ENCODE measurements at places on chromosomes 1 and 21.

DNA sequence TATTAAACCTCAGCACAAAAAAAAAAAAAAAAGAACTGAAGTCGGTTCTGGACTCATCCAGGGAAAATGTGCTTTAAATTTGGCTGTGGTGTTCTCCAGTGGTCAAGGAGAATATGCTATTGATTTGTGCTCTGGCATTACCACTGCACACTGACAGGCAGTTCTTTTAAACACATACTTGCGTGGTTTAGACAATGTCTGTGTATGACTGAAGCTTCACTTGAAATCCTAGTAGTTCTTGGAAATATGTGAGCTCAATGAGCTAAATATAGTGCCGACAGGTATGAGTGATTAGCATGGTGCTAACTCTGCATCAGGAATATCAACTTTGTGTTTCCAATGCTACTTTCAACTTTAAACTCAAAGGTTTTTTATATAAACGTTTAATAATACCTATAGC lies 415.6 kb downstream of the SMYD3 start:
- DNase-seq = no peak

- no peak for DNase-seq
Observed at GRCh38 chr1:34690269-34690668, 64.6 kb upstream of the GJB5 start.

DNA sequence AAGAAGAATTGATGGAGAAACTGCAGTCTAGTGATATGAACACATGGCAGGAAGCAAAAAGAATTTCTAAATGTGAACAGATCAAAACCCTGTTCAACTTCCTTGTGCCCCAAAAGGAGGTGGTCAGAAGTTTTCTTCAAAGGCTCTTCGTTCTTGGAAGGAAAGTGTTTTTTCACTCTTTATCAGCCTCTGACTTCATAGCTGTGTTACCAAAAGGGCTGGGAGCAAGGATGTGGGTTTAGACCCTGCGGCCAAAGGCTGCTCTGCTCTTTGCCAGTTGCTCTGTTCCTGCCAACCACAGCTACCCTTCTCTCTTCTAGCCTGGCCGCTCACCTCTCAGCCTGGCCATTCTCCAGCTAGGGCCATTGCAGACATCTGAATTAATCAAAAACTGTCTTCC lies 53.8 kb downstream of the PTGER3 start:
- no peak for DNase-seq

DNA sequence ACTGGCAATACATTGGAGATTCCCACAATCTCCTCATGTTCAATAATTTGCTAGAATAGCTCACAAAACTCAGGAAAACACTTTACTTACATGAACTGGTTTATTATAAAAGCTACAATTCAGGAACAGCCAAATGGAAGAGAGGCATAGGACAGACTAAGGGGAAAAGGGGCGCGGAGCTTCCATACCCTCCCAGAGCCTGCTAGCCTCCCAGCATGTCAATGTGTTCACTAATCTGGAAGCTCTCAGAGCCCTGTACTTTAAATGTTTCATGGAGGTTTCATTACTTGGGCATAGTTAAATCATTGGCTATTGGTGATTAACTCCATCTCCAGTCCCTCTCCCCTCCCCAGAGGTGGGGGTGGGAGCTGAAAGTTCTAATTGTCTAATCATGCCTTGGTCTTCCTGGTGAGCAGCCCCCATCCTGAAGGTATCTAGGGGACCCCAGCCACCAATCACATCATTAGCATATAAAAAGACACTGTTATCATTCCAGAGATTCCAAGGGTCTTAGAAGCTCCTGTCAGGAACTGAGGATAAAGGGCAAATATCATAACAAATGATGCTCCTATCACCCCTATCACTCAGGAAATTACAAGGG lies 10.9 kb upstream of the DMRTB1 start:
- no peak for DNase-seq

DNA sequence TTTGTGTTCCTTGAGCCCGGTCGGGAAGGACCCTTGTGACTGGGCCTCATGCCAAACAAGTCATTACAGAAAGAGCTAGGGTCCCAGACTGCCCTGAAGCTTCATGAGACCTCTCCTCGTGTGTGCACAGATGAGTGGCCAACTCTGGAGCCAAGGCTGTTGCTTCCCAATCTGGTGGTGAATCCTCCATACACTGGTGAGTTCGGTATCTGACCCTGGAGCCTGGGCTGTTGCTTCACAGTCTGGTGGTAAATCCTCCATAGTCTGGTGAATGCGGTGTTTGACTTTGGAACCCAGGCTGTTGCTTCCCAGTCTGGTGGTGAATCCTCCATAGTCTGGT lies 737.8 kb downstream of the MATN1 start:
- DNase-seq = no peak

DNA sequence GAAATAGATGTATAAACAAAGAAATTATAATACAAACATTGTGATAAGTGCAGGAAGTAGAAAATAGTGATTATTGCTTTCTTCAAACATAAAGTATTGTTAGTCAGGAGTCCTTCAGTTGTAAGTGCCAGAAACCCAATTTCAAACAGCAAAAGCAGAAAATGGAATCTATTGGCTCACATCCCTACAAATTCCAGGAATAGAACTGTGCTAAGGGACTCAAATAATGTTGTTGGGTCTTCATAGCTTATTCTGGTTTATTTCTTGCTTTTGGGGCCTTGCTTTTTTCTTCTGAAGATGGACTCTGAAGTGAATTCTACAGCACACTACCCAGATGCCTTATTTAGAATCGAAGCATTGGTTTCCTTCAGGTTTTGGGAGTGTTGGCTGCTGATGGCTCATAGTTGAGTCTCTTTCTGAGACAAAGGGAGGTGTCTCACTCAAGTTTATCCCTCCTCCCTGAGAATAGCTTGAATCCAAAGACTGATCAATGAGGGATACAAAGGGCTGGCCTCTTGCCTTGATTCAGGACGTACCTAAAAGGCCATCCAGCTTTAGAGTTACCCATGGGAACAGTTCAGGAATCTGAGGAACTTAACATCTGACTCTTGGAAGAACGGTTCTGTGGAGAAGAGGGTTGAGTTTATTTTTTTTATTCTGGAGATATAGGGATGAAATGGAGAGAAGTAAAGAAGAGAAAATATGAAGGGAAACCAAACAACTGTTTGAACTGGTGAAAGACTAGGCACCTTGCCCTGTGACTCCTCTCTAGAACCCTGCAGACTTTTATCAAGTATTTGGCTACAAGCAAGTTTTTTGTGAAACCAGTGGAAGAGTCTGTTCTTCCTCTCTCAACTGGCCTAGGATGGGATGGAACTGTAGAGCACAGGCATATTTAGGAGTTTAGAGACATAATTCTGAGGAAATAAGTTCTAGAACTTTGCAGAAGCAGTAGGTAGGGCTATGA lies 39.0 kb upstream of the ATG4C start:
- DNase-seq = no peak

DNA sequence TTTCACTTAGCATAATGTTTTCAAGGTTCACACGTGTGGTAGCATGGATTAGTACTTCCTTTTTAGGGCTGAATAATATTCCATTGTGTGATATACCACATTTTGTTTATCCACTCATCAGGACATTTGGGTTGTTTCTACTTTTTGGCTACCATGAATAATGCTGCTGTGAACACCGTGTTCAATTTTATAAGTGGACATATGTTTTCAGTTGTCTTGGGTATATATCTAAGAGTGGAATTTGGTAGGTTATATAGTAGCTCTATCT lies 3.8 kb downstream of the IL22RA1 start:
- DNase-seq = no peak

DNA sequence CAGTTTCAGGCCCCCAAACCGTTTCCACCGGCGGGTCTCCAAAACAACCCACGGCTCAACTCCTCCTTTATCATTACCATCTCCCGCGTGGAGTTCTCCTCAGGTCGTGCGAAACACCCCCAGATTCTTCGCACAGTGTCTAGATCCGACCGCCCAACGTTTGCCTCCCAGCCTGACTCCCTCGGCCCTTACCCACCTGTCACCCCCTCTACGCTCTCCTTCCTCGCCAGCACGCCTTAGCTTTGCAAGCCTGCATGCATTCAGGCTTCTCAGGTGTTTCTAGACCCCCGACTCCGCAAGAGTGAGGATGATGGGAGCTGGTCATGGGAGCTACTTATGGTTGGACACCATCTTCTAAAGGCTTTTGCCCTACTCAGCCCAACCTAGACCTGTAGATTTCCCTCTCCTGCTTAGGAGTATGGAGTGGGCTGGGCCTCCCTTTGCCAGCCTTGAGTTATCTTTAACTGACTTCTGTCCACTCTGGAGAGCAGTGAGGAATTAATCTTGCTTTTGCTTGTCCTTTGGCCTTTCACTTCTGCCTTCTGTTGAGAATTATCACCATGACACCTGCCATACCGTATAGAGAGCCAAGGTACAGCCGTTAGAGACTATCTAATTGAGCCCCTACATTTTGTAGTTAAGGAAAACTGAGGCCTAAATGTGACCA lies 865 bp downstream of the ATP5IF1 start:
- DNase-seq = no peak

DNA sequence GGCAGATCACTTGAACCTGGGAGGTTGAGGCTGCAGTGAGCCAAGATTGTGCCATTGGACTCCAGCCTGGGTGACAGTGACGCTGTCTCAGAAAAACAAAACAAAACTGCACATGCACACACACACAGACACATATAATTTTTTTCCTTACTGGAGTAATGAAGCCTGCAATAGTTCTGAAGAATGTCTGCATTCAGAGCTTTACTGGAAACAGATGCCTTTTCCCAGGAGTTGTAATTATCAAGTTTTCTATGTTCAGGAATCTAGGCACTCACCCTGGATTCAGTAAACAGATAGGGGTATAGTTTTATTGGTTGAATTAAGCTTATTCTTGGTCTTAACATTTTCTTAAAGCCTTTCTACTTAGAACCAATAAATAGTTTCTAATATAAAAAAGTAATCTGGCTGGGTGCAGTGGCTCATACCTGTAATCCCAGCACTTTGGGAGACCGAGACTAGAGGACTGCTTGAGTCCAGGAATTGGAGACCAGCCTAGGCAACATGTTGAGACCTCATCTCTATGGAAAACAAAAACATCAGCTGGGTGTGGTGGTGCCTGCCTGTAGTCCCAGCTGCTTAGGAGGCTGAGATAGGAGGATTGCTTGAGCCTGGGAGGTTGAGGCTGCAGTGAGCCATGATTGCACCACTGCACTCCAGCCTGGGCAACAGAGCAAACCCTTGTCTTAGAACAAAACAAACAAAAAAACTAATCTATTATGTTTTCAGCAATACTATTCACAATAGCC lies 15.8 kb downstream of the SPEN start:
- no peak for DNase-seq

GRCh38 chr1:181739214-181739613 lies 255.9 kb downstream of the CACNA1E start:
- DNase-seq = no peak

DNA sequence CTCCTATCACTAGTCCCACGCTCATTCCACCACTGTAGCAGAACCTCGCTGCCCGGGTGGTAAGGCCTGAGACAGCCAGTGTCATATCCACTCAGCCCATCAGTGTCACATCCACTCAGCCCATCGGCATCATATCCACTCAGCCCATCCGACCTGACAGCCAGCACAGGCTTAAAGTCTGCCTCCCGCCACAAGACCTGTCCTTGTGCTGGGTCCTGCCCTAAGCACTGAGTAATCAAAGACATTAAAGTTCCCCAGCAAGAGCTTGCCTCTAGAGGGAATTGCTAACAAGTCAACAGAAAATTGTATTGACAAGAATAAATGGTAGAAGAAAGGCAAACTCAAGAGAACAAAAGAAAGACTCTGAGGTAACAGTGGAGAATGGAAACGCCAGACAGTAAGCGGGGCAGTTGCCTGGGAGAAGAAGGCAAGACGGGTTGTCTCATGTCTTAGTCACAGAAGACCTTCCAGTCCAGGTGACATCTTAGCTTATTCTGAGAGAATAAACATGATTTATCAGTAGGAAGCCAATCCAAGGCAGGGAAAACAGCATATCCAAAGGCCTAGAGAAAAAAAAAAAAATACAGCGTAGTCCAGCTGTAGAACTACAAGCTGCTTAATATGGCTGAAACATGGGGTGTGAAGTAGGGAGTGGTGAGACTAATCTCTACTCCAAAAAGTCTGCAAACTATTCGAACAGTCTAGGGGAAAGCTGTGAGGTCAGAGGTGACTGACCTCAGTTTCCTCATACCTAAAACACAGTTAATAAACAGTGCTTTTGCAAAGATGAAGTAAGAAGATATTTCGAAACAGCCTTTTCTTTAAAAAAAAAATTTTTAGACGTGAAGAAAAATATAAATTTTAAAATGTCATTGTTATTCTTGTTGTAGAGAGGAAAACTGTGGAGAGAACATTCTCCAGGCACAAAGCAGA lies 1.1 kb downstream of the ITLN1 start:
- DNase-seq = no peak

- DNase-seq = no peak
Observed at GRCh38 chr1:37519613-37520012, 5.0 kb upstream of the MEAF6 start.

DNA sequence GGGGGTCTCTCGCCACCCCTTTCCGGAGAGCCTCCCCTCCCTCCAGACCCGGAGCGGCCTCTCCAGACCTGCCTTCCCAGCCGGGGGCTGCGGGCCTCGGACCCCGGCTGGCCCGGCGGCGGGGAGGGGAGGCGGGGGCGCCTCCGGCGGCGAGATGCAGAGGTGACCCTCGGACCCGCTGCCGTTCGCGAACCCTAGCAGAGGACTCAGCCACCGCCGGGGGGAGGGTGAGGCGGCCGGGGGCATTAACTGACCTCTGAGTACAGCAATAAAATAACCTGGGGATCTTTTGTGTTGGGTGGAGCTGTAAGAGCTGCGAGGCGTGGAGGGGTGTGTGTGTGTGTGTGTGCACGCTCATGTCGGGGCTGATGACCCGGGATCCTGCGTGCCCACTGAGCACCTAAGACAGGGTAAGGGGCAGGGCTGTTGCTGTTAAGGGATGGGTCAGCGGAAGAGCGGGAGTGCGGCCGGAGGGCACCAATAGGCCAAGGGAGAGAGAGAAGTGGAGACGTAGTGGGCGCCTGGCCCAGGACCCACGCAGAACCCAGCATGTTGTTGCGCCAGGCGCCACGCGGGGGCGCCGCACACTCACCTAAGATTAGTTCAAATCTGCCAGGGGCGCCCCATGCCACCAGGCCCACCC lies 6.3 kb downstream of the HAPLN2 start:
- DNase-seq = peak; percentile 68

GRCh38 chr1:218112862-218113261 lies 172.2 kb upstream of the RRP15 start:
- no peak for DNase-seq

GRCh38 chr1:14897997-14898645 lies 255.4 kb upstream of the TMEM51 start:
- no peak for DNase-seq

Measured in activated CD4-positive, alpha-beta T cell treated with anti-CD3 and anti-CD28 coated beads, Interleukin-2, amount 50 U/mL, for 48 hours (primary cell).